H7 (cell line): ENCODE measurements at places on chromosomes 16 and 17.

DNA sequence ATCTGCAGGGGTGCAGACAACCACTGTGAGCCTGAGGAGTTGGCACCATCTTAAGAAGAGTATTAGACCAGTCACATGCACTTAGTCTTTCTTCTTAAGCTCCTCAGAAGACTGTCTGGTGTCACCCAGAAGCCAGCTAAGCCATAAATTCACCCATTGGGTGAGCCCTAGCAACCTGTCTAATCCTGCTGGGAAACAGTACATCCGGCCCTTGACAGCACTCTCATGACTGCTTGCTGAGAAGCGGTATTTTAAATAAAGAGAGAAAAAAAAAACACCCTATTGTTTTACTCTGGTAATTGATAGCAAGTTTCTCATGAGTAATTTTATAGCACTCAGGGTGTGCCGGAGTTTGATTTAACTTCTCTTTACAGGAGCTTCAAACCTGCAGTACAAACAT is 134.7 kb downstream of the SOX9 start:
- DNase-seq, result no peak

- DNase-seq, result no peak
These were observed 57.8 kb downstream of the HLF start for GRCh38 chr17:55322453-55322985.

DNA sequence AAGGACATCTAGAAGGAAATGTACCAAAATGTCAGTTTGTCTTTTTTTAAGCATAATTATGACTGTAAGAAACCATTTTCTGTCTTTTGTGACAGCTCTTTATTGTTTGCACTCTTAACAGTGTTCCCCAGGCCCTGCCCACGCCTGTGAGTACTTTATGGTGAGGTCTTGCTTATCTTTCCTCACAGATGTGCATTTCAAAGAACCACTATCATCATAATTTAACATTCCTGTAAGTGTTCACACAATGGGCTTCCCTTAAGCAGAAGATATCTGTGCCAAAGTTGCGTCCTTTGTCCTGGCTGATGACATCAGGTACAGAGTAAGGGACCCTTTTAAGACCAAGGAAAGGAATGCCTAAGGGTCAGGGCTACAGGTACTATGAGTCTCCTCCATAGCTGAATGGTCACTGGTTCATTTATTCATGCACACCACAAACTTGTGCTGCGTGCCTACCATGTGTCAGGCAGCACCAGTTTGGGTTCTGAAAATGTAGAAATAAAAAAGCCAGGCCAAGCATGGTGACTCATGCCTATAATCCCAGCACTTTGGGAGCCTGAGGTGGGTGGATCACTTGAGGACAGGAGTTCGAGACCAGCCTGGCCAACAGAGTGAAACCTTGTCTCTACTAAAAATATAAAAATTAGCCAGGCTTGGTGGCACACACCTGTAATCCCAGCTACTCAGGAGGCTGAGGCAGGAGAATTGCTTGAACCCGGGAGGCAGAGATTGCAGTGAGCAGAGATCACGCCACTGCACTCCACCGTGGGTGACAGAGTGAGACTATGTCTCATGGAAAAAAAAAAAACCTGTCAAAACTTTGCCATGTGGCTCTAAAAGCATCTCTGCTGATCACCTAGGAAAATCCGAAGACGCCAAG is 55.4 kb upstream of the NLK start:
- no peak for DNase-seq

GRCh38 chr17:60391471-60392041 is 377 bp downstream of the USP32 start:
- DNase-seq, result peak; percentile 91

GRCh38 chr16:29307598-29308507 is 98.7 kb downstream of the NPIPB11 start:
- no peak for DNase-seq

DNA sequence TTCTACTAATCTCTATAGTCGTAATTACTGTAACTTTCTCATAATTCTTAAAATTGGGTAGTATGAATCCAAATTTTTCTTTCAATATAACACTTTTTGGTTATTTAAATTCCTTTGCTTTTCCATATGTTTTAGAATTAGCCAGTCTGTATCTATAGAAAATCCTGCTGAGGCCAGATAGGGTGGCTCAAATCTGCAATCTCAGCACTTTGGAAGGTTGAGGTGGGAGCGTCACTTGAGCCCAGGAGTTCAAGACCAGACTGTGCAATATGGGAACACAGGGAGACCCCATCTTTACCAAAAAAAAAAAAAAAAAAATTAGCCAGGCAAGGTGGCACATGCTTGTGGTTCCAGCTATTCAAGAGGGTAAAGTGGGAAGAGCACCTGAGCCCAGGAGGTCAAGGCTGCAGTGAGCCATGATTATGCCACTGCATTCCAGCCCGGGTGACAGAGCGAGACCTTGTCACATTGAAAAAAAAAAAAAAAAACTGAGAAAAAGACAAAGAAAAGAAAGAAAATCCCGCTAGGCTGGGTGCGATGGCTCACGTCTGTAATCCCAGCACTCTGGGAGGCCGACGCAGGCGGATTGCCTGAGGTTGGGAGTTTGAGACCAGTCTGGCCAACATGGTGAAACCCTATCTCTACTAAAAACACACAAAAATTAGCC is 9.3 kb downstream of the TERF2 start:
- no peak for DNase-seq

DNA sequence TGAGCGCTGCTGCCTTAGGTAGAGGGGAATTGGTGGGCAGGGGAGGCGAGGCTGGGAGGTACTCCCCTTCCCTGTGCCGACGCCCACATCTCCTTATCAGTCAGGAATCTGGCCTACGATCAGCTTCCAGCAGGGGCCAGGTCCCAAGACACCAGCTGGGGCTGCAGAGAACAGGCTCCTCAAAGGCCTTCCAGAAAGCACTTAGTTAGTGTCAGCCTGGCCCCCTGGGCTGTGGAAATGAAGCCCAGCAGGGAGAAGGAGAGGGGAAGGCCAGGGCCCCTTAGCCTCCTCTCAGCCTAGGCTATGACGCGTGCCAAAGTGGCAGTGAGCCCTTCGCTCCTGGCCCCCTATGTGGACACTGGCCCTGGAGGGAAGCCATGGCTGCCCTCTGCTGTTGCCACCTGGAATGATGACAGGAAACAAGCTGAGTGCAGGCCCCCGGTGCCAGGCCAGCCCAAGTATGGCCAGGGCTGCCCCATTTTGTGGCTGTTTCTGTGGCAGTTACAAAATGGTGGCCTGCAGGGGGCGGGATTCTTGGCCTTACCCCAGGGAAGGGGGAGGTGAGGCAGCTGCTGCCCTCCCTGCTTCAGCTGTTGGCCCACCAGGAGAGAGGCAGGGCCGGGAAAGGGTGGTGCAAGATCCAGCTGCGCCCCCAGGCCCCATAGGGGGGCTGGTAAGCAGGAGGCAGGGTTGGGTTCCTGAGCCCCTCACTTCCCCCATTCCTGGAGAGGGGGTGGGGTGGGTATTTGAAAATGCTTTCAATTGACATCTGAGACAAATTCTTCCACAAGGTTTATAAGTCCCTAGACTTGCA is 11.3 kb downstream of the TBX4 start:
- peak; percentile 80 for DNase-seq

GRCh38 chr17:5775098-5775497 is 190.8 kb upstream of the NLRP1 start:
- DNase-seq, result no peak

- DNase-seq, result no peak
These were observed 492.4 kb downstream of the SHISA9 start for GRCh38 chr16:13393816-13394215.

DNA sequence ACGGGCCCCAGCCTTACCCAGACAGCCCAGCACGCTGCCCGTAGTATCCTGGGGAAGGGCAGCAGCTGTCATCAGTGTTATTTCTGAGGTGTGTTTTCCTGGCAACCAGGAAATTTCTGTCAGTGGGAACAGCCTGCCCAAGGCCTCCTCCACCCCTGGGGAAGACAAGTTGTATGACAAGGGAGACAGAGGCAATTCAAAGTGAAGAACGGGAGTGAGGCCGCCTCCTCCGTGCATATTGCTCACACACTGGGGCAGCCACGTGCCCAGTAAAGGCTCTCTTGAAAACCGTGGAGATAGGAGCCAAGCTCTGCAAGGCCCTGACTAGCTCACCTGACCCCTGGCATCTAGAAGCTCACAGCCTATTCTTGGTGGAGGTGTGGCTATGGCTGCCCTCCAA is 57.6 kb downstream of the RAI1 start:
- DNase-seq, result no peak
